ENCODE measurements at places on chromosomes 3 and 15.
A peak's percentile ranks its signal among the peaks of the same experiment; 100 is the strongest.

GRCh38 chr3:151383956-151384355 lies 597 bp downstream of the P2RY12 start:
- no peak for DNase-seq

DNA sequence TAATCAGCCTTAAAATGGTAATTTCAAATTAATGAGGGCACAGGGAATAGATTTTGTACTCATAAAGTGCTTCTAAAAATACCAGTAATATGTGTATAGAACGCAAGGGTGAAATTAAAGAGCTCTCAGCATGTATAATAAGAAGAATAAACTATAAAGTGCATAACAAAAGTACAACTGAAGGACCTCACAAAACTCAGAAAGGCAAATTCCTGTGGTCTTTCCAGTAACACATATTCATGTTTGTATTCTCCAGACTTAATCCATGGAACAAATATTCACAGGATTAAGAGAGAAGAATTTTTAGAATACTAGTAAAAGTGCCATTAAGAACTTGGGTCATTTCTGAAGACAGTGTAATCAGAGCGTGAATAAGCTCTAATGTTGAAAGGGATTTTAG lies 646.3 kb downstream of the CADM2 start:
- DNase-seq, result no peak

DNA sequence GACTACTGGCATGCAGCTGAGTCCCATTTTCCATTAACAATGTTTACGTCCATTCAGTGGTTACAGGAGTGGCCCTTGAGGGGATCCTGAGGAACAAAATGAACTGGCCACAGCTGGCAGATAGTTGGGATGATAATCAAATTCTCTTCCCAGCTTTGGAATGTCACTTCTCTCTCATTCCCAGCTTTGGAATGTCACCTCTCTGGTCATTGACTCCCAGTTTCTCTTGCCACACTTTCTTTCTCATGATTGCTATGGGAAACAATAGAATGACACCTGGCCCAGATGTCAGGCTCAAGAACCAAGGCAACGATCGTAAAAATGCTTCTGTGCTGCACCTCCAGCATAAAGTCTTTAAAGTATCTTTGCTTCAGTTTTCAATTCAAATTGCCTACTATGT lies 34.0 kb downstream of the ATP13A4 start:
- DNase-seq, result no peak

GRCh38 chr3:123536153-123536895 lies 48.5 kb downstream of the HACD2 start:
- DNase-seq, result peak; percentile 11

- no peak for DNase-seq
Observed at GRCh38 chr15:69096196-69096595, 64.2 kb upstream of the GLCE start.

- peak; percentile 87 for DNase-seq
Observed at GRCh38 chr3:115092220-115092791, 54.8 kb downstream of the ZBTB20 start.
